Muscle of arm (tissue), 14 donors: ENCODE measurements at places on chromosomes 2 and 18. TPM values are rescaled to one million over a fixed set of nuclear protein-coding genes. Genes with fewer than 3 reads are reported as not detected.
A peak's percentile ranks its signal among the peaks of the same experiment; 100 is the strongest.

Gene CCDC121
- polyA plus RNA-seq, result 7.9 TPM

DNA sequence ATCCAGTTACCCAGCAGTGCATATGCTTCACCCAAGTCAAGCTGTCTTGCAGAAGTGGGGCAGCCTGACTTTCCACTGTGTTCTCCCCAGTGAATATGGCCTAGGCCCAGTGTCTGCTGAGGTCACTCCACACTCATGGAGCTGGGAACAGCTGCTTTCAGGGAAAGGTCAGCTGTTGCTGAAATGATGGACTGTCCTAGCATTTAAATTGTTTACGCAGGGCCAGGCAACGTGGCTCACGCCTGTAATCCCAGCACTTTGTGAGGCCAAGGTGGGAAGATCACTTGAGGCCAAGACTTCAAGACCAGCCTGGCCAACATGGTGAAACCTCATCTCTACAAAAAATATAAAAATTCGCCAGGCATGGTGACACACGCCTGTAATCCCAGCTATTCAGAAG is 86.5 kb downstream of the LIPG start:
- DNase-seq, result no peak

- DNase-seq, result no peak
Observed at GRCh38 chr2:58512878-58513277, 271.8 kb upstream of the FANCL start.

Gene MITD1
- 22.4 TPM for polyA plus RNA-seq

DNA sequence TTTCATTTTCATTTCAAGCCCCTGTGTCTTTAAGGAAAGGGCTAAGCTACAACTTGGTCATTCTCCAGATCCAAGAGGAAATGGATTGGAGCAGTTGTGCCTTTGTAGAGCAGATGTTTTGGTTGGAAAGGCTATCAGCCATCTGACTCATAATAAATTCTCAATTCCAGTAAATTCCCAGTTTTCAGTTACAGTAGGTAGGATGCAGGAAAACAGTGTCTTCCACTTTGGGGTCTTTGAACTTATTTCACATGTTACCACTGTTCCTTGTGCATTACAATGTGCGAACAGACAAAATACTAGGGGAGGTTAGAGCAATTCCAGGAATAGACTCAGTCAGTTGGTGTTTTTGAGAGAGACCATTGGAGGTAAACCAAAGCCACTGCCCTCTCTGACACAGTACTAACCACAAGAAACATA is 211.9 kb downstream of the BABAM2 start:
- DNase-seq, result peak; percentile 71

Gene ROCK1
- 35.8 TPM for polyA plus RNA-seq
